ENCODE measurements at places on chromosomes 5 and 9.

DNA sequence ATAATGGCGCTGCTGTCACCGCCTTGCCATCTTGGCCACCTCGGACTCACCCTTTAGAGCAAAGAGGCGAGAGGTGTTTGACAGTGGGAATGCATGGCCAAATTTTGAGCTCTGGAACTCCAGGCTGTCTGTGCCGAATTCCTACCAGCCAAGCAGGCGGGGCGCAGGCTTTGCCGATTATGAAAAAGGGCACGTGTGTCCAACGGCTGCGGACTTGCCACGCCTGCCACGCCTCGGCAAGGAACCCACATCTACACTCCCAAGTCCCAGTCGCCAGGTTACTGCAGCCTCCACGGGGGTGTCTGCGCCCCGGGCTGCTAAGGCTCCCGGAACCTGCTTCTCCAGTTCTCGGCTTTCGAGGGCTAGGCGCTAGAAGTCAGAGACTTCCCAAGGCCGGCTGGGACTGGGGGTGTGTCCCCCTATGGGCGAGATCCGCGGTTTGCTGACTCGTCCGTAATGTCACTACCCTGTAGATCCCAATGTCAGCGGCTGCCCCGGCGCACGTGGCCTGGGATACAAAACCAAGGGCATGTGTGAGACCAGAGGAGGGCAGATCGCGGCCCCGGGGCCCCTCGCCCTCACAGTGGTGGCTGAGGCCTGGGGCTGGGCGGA lies 2.8 kb downstream of the NPR3 start:
- peak overlapping the region; percentile 53 for H3K4me3 ChIP-seq
- peaks cover 53% of the 10 kb centered on the region for H3K4me1 ChIP-seq
- no peaks in the 10 kb centered on the region for H3K36me3 ChIP-seq
- H3K27me3 ChIP-seq = peaks cover 19% of the 10 kb centered on the region

GRCh38 chr5:133006653-133007052 lies 19.7 kb downstream of the ZCCHC10 start:
- DNase-seq = no peak
- H3K27ac ChIP-seq = no peak overlapping the region
- H3K27me3 ChIP-seq = no peaks in the 10 kb centered on the region
- no peak overlapping the region for H3K4me3 ChIP-seq

DNA sequence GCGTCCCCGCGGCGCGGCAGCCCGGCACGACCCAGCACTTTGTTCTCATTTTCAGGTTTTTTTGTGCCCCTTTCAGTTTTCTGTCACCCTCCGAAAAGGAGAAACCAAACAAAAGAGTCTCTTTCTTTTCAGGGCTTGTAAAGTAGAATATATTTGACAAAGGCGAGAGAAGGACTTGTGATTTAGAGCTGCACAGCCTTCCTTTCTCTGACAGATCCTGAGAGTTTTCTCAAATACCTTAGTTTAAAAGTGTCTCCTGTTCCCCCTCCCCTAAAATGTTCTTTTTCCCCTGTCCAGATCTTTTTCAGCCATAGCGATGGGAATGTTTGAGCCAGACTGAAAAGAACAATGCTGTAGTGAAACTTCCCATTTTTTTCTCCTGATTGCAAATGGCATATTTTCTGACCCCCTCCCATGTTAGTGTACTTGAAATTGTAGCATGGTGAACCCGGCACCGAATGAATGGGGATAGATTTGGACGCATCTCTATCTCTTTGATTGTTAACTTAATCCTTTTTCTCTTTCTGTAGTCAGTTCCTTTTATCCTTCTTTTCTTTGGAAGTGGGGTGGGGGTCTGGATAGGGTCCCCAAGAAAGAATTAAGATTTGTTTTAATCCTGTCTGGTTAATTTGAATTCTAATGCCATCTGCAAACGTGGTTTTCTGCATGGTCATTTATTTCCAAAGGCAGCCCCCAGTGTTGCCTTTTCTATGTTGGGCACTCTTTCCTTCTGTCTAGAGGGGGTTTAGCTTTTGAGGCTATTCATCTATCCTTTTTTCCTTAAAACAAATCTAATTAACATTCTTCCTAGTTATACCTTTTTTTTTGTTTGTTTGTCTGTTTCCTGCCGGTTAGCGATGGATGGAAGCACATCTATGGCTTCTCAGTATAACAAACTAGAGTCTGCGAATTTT lies 2.2 kb downstream of the ZSWIM6 start:
- no peak for DNase-seq
- H3K4me1 ChIP-seq = peaks cover 26% of the 10 kb centered on the region
- H3K27me3 ChIP-seq = no peaks in the 10 kb centered on the region
- peak overlapping the region; percentile 80 for H3K4me3 ChIP-seq

DNA sequence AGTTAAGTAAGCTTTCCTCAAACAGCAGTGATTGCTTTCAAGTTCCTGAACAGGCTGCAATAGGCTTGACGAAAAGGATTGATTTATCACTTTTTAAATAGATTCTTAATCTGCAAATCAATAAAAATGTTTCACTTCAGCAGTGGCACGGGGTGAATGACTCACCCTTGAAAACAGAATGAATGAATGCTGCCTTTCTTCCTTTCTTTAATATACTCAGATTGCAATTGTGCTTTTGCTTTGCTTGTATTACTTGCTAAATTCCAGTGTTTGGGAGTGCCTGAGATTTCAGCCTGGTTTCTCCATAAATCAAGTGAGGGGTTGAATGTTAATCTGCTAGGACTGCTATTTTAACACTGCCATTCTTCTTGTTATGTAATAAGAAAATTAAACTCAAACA lies 1293.8 kb downstream of the PTPRD start:
- no peaks in the 10 kb centered on the region for H3K36me3 ChIP-seq
- H3K4me3 ChIP-seq = no peak overlapping the region
- H3K4me1 ChIP-seq = no peaks in the 10 kb centered on the region
- no peaks in the 10 kb centered on the region for H3K27me3 ChIP-seq

- H3K4me3 ChIP-seq = no peak overlapping the region
- H3K27ac ChIP-seq = no peak overlapping the region
- no peaks in the 10 kb centered on the region for H3K4me1 ChIP-seq
- no peaks in the 10 kb centered on the region for H3K27me3 ChIP-seq
- H3K36me3 ChIP-seq = no peaks in the 10 kb centered on the region
Measured at GRCh38 chr9:135130207-135130976, 42.9 kb downstream of the OLFM1 start.

GRCh38 chr9:114364134-114365041 lies 23.4 kb downstream of the AKNA start:
- H3K36me3 ChIP-seq = peaks cover 83% of the 10 kb centered on the region
- H3K27me3 ChIP-seq = no peaks in the 10 kb centered on the region
- H3K27ac ChIP-seq = peak overlapping the region; percentile 80
- no peak overlapping the region for H3K4me3 ChIP-seq
- DNase-seq = no peak

All from upper lobe of left lung (tissue), 6 donors.